Activated gamma-delta T cell (primary cell): ENCODE measurements at places on chromosomes 7 and 10.

DNA sequence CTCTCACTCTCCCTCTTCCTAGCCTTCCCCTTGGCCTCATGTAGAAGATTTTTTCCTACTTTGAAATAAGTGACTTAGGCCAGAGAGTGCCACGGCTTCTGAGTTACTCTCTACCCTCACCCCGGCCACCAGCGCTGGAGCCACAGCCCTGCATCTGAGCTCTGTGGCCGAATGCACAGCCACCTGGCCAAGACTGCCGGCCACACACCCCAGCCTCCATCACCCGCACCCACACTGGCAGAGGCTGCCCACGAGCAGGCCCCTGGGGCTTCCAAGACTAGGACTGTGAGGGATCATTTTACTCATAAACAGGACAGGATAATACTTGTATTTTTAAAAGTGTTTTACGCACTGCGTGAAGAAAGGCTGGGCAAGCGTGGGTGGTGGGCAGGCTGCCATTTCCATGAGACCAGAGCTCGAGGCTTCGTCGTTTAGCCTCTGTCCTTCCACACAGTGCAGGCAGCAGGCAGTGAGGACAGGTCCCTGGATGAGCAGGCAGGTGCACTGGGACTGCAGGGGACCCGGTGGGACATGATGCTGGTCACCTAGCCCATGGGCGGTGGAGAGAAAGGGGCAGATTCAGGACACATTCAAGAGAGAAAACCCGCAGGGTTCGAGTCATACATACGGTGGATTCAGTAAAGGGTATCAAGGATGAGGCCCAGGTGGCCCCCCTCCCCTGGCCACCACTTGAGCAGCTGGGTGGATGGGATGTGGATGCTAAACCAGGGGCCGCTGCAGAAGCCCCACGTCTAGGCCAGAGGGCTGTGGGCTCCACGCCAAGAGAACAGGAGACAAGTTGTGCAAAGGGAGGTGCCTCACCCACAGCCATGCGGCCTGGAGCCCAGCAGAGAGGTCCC, 35.5 kb upstream of the RNF32 start:
- DNase-seq, result no peak

- no peak for DNase-seq
These were observed 60.0 kb downstream of the MINDY4 start for GRCh38 chr7:30831227-30831626.

- no peak for DNase-seq
These were observed 707.5 kb upstream of the FZD8 start for GRCh38 chr10:36349445-36350078.

- no peak for DNase-seq
These were observed 319.3 kb downstream of the INHBA start for GRCh38 chr7:41383596-41383995.

DNA sequence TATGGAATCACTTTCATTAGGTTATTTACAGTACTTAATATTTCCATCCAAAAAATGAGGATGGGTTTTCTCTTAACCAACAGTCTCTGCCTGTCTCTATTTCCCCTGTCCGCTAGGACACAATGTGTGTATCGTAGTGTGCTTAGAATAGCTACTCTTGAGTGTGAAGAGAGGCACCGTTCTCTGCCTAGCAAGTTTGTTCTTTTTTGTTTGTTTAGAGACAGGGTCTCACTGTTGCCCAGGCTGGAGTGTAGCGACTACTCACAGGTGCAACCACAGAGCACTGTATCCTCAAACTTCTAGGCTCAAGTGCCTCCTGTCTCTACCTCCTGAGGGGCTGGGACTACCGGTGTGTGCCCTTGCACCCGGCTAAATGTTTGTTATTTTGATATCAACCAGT, 121.9 kb downstream of the ANK3 start:
- no peak for DNase-seq

DNA sequence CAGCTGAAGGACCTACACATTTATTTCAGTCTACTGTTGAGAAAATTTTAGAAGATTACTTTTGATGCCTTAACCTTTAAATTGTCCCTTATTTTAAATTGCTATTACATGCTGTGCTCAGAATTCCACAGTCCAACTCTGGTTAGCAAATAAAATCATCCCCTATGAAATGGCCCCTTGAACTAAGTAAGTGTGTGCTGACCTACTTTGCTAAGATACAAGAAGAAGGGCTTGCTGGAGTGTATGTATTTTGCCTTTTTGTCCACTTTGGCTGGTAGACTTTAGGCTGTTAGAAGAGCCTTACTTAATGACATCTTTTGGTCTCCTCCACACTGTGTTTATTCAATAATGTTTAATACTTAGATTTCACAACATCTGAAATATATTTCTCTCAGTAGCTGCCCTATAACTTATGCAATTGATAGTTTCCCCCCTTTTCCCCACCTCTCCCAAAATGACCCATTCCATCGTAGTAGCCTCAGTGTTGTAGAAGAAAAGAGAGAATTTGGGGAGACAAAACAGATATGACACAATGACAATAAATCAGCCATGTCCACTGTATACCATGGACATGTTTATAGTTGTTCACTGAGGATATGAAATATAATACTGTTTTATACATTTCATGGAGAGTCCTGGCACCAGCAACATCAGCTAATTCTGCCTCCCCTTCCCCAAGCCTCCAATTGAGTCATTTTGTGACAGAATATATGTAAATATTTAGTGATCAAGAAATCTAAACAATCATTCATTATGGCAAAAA, 107.8 kb upstream of the ASAH2 start:
- DNase-seq, result no peak

- DNase-seq, result no peak
These were observed 67.3 kb downstream of the PHYHIPL start for GRCh38 chr10:59243611-59244195.

- no peak for DNase-seq
These were observed 665.5 kb upstream of the POM121L12 start for GRCh38 chr7:52369922-52370321.

GRCh38 chr10:128115356-128115755, 10.9 kb downstream of the MKI67 start:
- DNase-seq, result no peak

- no peak for DNase-seq
These were observed 494.3 kb downstream of the PTPRN2 start for GRCh38 chr7:158093156-158093796.

DNA sequence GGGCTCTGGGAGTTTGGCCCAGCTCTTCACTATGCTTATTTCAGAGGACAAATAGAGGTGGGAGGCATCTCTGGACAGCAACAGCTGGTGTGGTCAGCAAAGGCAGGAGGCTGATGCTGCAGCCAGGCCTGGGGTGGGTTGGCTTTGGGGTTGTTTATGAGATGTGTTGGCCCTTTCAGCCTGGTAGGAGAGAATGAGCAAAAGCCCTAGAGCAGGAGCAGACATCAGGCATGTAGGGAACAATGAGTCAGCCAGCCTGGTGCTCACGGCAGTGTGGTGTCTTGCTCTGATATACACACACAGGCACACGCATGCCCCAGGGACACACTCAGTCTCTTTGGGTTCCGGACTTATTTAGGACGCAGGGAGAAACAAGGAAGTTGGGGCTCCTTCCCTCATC, 157.1 kb downstream of the PRKCQ start:
- DNase-seq, result no peak

GRCh38 chr7:118559207-118559606, 334.7 kb downstream of the ANKRD7 start:
- no peak for DNase-seq

DNA sequence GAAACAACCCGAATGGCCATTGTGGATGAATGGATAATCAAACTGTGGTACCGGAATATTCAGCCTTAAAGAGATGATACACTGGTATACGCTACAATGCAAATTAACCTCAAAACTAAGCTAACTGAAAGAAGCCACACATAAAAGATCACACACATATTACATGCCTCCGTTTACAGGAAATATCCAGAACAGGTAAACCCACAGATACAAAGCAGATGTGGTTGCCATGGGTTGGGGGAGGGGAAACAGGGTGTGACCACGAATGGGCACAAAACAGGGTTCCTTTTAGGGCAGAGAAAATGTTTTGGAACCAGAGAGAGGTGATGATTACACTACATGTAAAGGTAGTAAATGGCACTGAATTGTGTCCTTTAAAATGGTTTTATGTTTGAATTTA, 16.6 kb downstream of the ESYT2 start:
- no peak for DNase-seq

GRCh38 chr10:83957168-83957947, 182.0 kb upstream of the GHITM start:
- no peak for DNase-seq

DNA sequence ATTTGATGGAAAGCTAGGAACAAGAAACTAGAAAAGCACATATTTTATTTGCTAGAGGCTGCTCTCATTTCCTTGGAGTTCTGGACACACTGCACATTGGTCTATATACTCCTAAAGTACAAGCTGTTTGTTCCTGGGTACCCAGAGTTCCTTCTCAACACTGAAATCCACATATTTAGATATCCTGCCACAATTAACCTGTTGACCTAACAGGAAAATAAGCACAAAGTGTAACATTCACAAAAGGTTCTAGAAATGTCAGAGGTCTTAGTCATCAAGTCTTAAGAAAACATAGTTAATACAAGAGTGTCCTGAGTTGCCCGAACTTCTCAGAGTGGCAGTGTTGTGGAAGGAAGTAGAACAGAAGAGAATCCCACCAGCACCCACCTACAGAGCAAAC, 115.6 kb downstream of the ELMO1 start:
- no peak for DNase-seq

GRCh38 chr7:117929237-117929636, 56.0 kb upstream of the CTTNBP2 start:
- no peak for DNase-seq

DNA sequence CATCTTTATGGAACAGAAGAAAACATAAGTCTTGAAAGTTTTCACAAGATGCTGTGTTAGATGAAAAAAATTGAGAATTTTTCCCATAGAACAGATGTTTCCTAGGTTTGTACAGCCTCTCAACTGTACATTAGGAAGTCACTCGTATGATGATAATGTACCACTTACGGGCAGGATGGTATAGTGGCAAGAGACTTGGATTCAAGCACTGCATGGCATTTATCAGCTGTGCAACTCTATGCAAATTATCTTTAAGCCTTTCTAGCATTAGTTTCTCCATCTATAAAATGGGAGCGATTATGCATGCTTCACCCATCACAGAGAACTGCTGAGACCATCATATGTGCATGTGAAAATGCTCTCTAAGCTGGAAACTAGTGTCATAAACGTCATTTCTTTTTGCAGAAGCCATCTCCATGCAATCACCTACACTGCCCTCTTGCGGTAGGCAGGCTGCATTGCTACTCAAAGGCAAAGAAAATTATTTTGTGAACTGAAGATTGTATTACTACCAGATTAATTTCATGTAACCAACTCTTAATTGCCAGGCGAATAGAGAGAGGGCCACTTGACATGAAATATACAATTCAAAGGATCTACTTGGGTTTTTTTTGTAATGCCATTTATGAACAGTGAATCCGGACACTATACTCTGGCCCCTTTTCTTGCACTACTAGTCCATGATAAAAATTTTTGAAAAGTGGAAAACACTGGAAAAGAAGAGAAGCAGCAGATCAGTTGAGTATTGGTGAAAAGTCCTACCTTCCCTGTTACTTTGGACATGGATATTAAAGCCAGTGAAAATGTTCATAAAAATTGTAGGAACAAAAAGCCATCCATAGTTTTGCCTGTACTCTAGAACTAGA, 102.3 kb downstream of the JAZF1 start:
- no peak for DNase-seq

DNA sequence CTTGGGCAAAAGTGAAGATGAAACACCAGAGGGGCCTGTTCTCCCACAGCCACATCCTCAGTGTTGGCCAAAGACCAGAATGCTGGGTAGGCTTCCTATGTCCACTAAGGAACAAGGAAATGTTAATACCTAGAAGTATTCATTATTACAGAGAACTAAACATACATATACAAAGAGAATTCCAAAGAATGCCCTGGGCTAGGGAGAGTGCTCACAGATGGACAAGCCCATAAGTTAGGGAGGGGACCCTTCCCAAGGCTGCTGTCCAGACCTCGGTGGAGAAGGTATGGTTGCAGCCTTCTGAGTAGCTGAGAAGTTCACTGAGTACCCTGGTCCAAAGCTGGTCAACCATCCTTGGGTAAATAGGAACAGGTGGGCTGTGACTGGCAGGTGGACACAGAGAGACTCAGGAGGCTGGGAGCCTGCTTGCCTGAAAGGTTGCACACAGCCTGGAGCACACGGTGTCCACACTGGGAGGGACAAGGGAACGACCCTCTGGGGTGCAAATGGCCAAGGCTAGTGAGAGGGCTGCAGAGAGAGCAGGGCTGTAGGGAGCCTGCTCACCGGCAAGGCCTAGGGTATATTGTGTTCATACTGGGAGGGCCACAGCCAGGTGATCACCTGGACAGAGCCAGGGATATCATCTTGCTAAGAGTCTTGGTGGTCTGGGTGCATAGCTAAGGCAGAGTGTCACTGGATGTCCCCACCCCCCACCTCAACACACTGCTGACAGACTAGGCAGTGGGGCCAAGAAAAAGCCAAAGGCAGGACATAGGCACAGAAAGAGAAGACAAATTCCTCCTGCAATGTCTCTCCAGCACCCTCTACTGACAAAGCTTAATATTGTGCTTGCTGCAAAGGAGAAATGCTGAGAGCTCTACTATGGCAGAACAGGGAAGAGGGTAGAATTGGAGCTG, 40.3 kb downstream of the CPVL start:
- no peak for DNase-seq

DNA sequence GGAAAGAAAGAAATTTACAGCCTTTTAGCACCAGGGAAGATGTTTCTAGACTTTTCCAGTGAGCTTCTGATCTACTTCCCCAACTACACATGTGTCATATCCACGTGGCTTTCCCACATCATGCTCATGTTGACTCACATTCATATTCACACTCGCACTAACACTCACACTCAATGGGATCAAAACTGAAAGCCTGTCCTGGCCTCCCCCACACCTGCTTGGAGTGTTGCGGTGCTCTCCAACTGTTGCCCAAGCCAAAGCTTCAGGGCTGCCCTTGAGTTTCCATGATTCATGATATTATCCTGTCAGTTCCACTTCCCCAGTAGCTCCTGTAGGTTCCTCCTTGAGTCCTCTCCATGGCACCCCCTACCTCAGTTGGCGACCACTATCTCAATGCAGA, 444.4 kb downstream of the GATA3 start:
- no peak for DNase-seq

DNA sequence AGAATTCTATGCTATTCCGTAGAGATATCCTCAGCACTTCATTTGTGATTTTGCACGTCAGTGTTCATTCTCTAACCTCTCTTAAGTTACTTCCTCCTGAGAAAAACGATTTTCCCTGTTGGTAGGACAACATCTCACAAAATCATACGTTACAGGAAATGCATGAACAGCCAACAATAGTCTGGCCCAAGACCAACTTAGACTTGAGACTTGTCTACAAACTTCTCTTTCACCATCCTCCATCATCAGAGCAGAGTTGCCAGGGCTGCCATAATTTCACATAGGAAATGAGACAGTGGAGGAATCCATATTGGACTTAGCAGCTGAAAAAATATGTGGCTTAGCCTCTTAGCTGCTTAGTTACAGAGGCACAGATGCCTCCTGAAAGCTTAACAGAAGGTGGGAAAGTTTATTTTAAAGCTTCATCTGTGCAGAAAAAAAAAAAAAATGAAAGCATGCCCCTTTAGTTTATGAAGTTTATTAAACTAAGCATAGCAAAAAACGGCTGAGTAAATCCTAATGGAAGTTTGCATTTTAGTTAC, 222.5 kb upstream of the CACNA2D1 start:
- no peak for DNase-seq
